ENCODE measurements at places on chromosomes 2 and 18.
A peak's percentile ranks its signal among the peaks of the same experiment; 100 is the strongest.

DNA sequence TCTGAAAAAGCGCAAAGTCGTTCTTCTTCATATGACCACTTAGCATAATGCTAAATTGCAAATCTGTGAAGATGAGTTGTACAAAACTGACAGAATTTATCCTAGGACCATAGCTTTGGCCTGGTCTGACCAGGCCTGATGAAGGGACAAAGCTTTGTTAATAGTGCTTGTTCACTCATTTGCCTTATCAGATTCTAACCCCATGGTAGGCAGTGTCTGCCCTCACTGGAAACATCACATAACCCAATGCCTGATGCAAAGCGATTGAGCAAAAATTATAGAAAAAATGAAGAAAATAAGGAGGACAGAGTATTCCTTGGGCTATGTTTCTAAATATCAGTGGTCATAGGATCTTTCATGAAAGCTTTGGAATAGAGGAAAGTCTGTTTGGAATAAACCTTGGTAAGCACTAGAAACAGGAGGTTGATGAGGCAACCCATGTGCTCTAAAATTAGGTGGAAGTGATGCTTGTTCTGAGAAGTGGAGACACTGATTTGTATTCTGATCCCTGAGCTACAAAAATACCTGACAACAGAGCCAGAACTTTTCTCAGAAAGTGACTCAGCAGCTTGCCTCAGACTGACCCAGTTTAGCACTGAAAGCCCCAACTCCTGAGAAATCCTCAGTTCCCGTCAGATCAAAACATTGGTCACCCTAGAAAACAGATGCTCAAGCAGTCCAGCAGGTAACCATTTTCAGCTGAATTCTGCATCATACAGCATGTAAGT, 131.4 kb upstream of the MAPRE2 start:
- no peak for DNase-seq

- DNase-seq = no peak
Measured at GRCh38 chr2:223870840-223871611, 33.6 kb upstream of the AP1S3 start.

DNA sequence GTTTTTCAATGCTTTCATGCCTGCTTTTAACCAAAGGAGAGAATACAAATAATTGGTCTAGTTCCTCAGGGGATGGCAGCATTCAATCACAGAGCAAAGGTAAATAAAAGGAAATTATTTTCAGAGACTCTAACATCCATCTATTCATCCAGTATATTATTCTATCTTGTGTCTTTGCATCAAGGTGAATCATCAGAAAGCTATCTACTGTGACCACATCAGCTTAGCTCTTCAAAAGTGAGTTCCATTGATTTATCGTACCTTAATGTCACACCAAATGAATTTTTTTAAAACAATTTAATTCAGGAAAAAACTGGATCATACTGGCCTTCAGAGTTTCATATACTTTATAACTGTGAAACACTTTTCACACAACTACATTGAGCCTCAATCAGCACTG, 66.1 kb downstream of the CHN1 start:
- no peak for DNase-seq

DNA sequence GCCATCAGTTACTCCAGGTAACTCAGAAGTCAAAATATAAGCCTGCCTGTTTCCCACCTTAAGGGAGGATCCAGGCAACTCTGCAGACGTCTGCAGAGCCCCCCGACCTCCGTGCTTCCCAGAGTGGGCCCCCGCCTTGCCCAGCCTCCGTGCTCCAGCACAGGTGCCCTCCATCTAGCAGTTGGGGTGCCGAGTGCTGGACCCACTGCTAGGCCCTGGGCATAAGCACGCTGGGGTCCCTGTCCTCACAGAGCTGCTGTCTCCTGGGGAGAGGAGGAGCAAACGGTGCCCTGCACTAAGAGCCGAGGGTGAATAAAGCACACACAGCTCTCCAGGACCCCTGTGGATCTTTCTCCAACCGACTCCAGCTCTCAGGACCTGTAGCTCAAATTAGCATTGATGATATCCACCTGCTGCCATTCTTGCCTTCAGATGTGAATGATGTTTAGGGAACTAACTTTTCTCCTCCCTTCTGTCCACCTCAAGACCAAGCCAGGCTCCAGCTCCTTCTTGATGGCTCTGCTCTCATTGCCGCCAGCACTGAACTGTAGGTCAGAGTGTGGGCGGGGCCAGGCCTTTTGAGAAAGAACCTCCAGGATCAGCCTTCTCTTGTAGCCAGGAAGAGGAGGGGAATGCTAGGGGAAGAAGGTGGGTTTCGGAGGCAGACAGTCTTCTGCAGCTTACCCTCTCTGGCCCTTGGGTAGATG, 121.2 kb downstream of the SMAD7 start:
- DNase-seq = no peak

DNA sequence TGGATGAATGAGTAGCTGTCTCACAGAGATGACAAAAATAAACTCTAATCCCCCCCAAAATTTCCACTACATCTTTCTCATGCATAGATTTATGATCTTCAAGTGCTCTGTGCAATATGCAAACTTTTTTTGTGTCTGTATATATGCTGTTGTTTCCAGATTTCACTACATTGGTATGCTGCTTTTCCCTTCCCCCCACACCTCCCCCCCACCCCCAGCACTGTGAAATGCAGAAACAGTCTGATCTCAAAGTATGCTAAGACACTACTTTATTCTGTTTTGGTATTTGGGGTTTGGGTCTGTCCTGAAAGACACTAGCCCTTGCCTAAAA, 524 bp upstream of the KLHL14 start:
- no peak for DNase-seq

- no peak for DNase-seq
Measured at GRCh38 chr2:128791120-128791984, 472.7 kb upstream of the HS6ST1 start.

GRCh38 chr2:6945087-6945813, 28.0 kb downstream of the RNF144A start:
- no peak for DNase-seq

DNA sequence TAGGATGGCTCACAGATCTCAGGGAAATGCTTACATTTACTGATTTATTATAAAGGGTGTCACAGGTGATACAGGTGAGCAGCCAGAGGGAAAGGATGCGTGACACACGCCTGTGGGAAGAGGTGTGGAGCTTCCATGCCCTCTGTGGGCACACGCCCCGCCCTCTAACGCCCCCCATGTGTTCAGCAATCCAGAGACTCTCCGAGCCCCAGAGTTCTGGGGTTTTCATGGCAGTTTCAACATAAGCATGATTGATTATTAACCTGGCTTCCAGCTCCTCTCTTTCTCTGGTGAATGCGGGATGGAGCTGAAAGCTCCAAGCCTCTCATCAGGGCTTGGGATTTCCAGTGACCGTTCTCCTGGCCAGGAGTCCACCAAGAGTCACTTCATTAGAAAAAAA, 34.3 kb upstream of the ODC1 start:
- peak; percentile 64 for DNase-seq

GRCh38 chr2:234686088-234686890, 189.4 kb upstream of the ARL4C start:
- DNase-seq = peak; percentile 85

- no peak for DNase-seq
Measured at GRCh38 chr2:88656690-88657089, 29.4 kb upstream of the EIF2AK3 start.

GRCh38 chr18:32469190-32469651, 1.5 kb downstream of the GAREM1 start:
- DNase-seq = no peak

- DNase-seq = no peak
Measured at GRCh38 chr2:64899081-64899865, 89.9 kb upstream of the SLC1A4 start.

DNA sequence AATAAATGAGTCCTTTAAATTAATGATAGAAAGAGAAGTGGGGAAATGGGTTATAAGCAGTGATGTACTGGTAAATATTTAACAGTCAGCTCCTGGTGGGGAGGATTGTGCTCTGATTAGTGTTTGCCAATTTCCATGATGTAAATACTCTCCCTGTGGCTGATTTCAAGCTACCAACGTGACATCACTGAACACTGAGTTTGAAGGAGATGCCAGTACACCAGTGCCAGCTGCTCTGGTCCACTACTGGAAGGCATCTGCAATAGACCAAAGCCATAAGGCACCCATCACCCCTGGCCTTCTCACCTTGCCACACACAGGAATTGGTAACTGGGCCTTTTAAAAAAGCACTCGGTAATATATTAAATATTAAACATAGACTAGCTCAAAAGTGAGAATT, 77.7 kb downstream of the TGOLN2 start:
- DNase-seq = no peak

GRCh38 chr2:38386821-38387220, 9.7 kb upstream of the ATL2 start:
- DNase-seq = no peak

- DNase-seq = no peak
Measured at GRCh38 chr2:27803046-27803445, 31.5 kb downstream of the MRPL33 start.

GRCh38 chr2:203155406-203155805, 83.4 kb upstream of the CYP20A1 start:
- DNase-seq = no peak

DNA sequence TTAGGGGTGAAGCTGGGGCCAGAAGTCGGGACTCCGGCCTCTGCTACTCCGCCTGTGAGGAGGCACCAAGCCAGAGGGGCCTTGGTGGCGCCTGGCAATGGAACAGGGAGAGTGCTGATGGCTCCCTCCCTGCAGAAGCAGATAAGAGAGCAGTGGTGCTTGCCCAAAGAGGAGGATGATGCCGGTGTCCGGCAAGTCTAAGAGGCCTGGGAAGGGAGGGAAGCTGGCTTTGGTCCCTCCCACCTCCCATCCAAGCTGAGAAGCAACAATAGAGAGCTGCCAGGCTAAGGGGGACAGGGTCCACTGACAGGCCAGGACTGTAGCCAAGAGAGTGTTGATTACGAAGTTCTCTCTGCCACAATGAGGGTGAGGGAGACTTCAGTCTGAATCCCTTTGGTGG, 479.5 kb downstream of the TNS1 start:
- DNase-seq = no peak

GRCh38 chr2:109554758-109555157, 59.0 kb downstream of the SEPTIN10 start:
- no peak for DNase-seq

- DNase-seq = no peak
Measured at GRCh38 chr2:221596192-221596591, 24.1 kb upstream of the EPHA4 start.

GRCh38 chr18:70261141-70261788, 27.6 kb upstream of the SOCS6 start:
- no peak for DNase-seq

- DNase-seq = no peak
Measured at GRCh38 chr18:39594206-39594605, 2028.6 kb upstream of the CELF4 start.

GRCh38 chr2:212328136-212328535, 210.5 kb downstream of the ERBB4 start:
- no peak for DNase-seq

GRCh38 chr2:68992933-68993332, 18.5 kb downstream of the GKN1 start:
- no peak for DNase-seq

DNA sequence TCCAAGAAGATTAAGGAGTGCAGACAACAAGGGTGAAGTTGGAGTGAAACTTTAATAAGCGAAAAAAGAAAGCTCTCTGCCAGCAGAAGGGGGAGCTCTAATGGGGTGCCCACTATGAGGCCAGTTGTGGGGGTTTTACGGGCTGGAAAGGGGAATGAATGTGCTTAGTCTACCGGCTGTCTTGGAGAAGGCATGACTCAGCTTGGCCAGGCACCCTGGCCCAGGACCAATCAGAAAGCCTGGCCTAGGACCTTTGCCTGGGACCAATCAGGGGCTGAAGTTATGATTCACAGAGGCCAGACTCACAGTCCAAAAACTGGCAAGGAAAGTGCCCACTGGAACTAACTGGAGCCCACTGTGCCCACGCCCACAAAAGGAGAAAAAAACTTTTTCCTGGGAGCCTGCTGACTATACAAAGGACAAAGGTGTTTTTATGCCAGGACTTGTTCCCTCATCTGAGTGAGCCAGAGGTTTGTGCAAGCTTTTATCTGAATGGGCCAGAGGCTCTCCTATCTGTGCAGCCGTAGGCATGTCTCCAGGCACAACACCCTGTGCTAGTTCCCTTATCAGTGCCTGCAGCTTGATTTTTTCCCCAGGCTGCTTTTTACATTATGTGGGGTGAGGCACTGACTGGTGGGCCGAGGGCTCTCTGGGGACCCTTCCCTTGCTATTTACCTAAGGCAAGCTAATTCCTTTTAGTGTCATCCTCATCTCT, 18.6 kb downstream of the CMPK2 start:
- DNase-seq = no peak

DNA sequence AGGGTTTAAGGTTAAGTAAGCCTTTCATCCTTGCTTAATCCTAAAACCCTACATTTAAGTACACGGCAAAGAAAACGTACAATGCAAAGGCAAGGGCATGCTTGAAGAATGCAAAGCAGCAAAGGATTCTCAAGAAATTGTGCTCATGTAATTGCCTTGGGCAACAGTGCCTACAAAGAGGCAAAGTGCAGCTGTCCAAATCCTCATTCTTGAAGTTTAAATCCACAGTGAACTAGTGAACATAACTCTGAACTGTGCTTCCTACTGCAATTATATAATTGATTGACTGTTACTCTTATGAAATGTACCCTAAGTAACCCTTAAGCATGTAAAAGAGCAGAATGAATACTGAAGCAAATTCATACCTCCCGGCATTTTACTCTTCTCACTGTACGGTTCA, 85.4 kb downstream of the MAP3K20 start:
- no peak for DNase-seq

DNA sequence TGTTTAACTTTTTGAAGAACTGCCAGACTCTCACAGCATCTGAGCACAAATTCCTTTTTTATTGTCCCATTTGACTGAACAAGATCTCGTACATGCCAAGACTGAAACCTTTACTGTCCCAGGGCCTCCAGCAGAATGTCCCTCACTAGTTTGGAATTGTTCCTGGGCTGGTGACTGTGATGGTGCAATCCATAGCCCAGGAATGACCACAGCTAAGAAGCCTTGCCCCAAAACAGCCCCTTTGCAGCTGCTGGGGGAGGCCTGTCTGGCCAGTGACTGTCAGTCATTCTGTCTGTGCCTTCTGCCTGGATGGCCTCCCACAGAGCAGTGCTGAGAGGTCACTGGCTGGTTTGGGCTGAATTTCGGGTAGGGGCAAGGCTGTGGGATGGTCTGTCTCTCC, 184.5 kb upstream of the MSH6 start:
- DNase-seq = no peak

- DNase-seq = no peak
Measured at GRCh38 chr18:42271647-42272414, 316.8 kb downstream of the PIK3C3 start.

DNA sequence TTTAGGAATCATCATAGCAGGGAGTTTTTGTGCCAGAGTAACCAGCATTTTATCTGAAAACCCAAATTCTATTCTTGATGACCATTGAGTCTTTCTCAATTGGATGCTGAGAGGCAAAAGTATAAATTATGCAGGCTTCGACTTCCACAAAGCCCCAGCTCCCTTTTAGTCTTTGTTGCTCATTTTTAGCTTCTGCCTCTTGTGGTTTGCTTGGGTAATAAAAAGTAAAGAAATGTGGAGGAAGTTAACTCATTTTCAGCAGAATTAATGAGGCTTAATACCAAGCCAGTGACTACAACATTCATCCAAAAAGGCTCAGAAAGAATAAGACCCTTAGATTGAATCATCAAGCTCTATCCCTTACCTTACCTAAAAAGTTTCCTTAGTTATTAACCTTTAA, 18.6 kb downstream of the ERMN start:
- DNase-seq = no peak

GRCh38 chr2:73269686-73270465, 14.4 kb downstream of the FBXO41 start:
- no peak for DNase-seq

GRCh38 chr2:136236019-136236418, 118.1 kb upstream of the CXCR4 start:
- no peak for DNase-seq

GRCh38 chr2:173602153-173602795, 247.6 kb downstream of the CDCA7 start:
- no peak for DNase-seq

Measured in Caco-2 (cell line).